ENCODE measurements at places on chromosomes 3 and 15. TPM values are rescaled to one million over a fixed set of nuclear protein-coding genes. Genes with fewer than 3 reads are reported as not detected.

The SI gene
- under 0.01 TPM for total RNA-seq

The DPPA4 gene
- total RNA-seq: 6.1 TPM

The SPTBN5 gene
- 1.4 TPM for total RNA-seq

The RAP2B gene
- 9.2 TPM for total RNA-seq

The SKOR1 gene
- total RNA-seq: 0.29 TPM

Data from metanephros (tissue), 2 donors.